ENCODE measurements at places on chromosomes 13 and 19.

DNA sequence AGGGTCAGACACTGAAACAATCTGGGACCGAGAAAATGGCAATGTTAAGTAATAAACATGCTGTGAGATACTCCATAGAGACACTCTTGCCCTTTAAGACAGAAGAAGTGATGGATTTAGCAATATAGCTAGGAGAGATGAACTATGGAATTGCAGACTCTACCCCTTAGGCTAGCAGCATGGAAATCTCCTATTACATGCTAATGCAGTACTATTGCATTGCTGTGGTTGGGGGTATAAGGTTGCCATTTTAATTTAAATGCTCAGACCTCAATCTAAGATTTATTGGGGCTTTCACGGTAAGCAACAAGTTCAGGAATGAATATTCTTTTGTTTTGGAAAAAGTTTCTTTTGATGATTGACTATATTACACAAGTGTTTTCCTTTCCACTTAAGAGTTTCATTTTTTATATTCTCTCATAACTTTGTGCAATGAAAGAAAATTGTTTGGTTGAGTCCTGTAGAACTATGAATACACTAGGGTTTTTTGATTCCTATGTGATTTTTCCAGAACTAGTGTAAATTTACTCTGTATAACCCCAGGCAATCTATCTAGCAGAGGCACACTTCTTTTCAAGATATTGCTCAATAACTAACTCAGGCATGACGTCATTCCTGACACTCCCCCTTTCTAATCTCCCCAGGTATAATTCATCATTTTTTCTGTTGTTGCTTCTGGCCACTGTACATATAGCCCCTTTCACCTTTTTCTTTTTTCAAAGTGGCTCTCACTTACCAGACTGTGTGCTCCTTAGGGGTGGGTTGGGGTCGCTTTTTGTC lies 394.7 kb upstream of the KLF12 start:
- no peak for DNase-seq

DNA sequence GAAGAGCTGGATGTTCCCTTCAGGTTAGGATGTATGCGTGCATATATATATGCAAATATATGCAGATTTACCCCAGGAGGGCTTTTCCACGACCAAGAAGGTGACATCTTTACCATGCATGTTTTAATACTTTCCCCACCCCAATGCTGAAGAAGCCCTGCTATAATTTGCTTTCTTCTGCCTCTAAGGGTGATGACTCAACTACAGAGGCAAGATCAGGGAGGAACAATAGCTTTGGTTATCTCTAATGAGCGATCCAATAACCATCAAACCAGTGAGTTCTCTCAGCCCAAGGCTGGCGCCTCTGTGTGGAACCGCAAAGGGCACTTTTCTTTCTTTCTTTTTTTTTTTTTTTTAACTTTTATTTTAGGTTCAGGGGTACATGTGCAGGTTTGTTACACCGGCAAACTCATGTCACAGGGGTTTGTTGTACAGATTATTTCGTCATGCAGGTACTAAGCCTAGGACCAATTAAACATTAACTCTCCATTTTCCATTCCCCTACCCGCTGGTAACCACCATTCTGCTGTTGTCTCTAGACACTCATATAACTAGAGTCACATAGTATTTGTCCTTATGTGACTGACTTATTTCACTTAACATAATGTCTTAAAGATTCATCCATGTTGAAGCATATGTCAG lies 25.7 kb upstream of the UBE2L5 start:
- DNase-seq: no peak

DNA sequence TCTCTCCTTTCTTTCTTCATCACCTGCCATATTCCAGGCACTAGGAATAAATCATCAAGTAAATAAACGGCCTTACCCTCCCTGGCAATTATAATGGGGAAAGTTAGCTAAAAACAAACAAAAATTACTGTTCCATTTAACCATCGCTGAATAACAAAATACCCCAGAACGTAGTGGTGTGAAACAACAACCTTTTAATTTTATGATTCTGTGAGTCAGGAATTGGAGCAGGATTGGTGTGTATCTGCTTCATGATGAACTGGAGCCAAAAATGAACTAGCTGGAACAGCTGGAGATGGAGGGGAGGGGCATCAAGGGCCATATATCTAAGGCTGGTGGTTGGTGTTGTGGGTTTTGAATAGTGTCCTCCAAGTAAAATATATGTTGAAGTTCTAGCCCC lies 3.7 kb upstream of the CADM4 start:
- DNase-seq: no peak

- peak; percentile 18 for DNase-seq
These were observed 733.7 kb upstream of the ATXN8OS start for GRCh38 chr13:69373747-69374425.

All from NCI-H82 (cell line).